ENCODE measurements at places on chromosomes 7 and 10.

DNA sequence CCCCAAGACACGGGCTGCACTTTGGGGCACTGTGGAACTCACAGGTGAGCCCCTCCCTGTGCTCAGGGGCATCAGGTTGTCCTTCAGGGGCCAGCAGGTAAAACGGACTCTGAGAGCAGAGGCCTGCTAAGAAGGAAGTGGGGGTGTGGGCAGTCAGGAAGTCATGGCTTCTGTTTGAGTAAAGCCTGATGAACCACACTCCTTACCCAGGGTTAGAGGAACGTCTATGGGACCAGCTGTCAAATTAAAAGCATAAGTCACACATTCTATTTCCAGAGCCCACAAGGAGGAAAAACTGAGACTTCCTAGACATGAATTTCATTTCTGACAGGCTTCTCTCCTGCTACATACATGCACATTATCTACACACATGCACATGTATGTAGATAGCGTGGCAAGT is 616.4 kb downstream of the SDK1 start:
- no peak for DNase-seq

GRCh38 chr10:92291921-92292845 is 1.2 kb downstream of the MARCHF5 start:
- peak; percentile 21 for DNase-seq

DNA sequence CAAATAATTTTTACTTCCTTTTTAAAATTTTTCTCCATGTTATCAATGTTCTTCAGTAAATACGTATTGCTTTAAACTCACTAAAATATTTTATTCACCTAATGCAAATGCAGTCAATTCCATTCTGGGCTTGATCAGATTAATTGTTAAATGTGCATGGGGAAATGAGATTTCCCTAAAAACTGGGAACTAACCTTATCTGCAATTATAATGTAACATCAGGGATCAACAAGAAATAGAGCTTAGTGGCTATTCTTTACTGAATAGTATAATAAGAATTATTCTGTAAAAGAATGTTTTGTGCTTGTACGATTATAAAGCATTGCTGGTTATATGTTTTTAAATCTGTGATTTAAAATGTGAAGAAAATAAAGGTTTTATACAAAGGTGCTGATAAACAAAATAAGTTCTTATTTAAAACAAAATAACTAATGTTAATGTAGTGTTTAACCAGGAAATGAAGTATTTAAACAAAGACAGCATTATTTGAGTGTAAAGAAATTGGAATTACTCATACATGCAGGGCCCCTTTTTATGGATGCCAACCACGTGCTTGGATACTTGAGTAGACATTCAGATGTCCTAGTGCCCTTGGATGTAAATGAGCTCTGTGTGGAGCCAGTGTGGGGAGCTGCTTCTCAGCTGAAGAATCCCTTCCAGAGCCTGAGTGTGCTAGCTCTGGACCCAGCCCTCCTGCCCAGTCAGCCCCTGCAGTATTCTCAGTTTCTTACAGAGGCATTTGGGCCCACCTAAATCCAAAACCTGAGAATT is 84.2 kb downstream of the REEP3 start:
- no peak for DNase-seq

DNA sequence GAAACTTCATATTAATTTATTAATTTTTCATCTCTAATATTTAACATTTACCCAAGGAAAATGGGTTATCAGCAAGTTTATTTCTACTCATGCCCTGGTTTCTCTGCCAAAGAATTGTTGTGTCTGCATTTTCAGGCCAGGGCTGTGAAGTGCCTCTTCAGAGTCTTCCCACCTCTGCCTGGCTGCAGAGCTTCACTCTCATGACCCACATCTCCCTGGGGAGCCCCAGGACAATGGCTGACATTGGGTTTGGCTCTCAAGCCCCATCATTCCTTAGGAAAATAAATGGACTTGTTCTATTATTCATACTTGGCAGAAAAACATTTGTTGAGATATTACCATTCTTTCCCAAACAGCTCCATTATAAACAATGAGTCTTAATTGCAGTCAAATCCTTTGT is 30.3 kb downstream of the CACNA2D1 start:
- no peak for DNase-seq

GRCh38 chr7:100360135-100360854 is 2.4 kb downstream of the PILRB start:
- DNase-seq = no peak

- DNase-seq = no peak
These were observed 8.0 kb downstream of the CDK13 start for GRCh38 chr7:39958038-39958437.

DNA sequence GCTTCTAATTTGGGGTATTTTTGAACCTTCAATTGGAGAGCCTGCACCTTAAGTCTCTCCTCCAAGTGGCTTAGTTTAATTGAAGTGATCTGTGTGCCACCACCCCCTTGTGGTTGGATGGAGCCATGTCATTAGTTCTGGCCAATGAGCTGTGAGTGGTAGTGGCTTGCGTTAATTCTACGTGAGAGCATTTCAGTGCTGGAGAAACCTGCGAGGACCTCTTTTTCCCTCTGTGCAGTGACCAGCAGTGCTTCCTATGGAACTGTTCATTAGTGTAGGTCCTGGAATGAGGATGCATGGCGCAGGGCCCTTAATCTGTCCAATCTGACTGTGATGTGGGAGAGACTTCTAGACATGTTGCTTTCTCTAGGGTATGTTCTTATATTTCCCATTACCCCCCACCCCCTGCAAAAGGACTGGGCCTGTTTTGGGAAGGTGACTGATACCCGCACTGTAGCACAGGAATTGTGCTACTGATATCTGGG is 3.8 kb downstream of the HILPDA start:
- peak; percentile 29 for DNase-seq

DNA sequence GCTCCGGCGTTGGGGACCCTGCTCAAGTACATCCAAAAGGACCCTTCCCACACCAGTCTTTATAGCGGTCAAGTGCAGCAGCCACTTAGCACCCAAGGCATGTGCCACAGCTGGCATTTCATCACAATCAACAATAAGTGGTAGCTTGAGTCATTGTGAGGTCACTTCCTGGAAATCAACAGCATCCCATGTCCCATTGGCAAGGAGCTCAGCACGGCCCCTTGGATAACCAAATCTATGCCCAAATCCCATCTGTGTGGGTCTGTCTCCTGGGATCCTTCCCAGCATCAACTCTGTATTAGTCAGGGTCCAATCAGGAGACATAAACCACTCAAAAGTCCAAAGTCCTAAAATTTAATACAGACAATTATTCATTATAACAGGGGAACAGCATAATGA is 27.1 kb downstream of the MDH2 start:
- DNase-seq = no peak

DNA sequence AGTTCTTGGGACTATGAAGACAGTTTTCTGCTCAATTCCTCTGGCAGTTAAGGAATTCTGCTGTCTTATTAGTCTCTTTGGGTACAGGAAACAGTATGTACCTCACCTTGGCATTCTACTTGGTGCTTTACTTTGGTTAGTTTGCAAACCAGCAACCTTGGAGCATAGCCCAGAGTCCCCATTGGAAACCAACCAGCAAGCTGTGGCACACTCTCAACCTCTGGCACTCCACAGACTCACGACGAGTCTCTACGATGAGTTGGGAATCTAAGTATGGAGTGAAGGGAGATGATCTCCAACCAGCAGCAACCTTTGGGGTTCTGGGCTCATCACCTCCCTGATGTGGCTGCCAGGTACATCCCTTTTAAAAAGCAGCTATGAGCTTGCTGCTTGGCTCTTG is 43.8 kb downstream of the TPK1 start:
- DNase-seq = no peak

DNA sequence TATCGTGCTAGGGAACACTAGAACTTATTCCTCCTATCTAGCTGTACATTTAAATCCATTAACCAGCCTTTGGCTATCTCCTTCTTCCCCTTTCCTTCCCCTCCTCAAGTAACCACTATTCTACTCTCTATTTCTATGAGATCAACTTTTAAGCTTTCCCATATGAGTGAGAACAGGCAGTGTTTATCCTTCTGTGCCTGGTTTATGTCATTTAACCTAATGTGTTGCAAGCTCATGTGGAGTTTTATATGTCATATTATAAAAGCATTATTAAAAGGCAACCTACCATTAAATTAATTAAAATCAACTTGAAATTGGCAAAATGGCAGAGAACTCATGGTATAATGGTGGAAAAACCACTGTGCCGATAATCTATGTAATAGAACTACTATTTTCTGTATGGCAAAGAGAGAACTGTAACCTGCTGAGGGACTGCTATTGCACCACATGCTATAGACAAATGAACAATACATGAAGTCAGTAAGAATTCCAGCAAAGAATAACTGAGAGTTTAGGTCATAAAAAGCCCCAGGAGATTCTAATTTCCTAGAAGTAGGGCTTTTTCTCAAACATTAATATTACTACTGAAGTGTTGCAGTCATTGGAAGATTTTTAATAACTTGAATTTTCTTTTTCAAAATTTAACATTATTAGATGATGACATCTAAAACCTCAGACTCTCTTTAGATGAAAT is 81.8 kb downstream of the LRRN3 start:
- no peak for DNase-seq

DNA sequence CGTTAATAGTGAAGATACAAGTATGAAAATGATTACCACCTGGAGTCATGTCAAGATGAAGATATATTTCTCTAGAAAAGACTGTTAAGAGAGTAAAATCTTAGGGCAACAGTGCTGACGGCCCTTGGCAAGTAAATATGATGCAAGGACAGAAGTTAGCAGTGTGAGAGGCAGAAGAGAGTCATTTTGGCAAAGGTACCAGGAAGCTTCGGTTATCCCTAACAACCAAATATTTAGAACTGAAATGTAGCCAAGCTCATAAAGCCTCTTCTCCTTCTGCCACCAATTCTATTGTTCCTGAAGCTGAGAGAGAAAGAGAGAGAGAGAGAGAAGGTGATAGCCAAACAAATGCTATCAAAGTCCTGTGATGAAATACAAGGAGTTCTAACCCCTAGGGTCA is 109.6 kb downstream of the MACC1 start:
- peak; percentile 42 for DNase-seq

GRCh38 chr7:54898659-54899340 is 120.0 kb upstream of the EGFR start:
- DNase-seq = no peak

- no peak for DNase-seq
These were observed 121.9 kb downstream of the MAD1L1 start for GRCh38 chr7:2110610-2111396.

DNA sequence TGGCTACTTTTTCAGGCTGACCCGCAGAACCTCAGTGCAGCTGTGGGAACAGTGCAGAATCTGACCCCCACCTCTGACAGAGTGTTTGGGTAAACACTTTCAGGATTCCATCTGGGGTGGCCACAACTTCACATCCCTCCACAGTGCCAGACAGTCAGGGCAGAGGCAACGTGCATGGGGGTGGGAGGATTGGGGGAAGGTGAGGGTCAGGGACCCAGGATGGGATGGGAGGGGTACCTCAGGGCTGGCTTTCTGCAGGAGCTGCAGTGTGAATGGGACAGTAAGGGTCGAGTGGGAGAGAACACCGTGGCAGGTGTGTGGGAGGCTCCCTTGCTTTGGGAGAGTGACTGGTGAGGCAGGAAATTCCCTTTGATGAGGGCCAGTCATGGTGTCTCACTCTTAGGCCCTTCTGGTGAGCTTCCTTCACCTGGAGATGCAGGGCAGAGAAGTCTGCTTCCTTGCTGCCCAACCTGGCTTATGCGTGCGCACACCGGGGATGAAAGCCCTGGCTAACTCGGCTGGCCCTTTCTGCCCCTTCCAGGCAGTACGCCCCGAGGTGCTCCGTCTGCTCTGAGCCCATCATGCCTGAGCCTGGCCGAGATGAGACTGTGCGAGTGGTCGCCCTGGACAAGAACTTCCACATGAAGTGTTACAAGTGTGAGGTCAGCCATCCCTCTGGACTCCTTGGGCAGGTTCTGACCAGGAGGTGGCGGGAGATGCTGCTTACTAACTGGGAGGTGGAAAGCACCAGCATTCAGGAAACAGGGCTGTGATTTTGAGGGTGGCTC is 8.4 kb downstream of the ZYX start:
- DNase-seq = no peak

DNA sequence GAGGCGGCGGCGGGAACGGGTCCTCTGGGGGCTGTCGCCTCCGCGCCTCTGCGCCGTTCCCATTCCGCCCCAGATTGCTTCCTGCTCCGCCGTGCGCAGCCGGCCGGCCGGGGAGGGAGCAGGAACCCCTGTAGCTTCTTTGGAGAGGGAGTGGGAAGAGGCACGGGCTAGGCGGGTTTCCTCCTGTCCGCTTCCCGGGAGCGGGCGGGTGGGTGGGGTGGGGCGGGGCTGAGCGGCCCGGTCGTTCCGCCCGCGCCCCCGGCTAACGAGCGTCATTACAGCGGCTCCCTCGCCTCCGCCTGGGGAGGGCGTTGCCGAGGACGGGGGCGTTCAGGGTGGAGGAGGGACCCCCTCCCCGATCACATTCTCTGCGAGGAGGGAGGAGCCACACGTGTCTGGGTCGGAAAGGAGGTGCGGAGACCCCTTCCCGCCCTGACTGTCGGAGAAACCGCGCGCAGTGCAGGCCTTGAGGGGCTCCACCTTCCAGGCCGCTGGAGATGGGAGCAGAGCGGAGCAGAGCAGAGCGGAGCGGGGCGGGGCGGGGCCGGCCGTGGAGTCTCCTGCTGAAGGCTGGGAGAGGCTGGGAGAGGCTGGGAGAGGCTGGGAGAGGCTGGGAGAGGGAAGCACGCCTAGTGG is 39.7 kb downstream of the AGAP3 start:
- DNase-seq = no peak

- DNase-seq = no peak
These were observed 84.3 kb downstream of the ELFN1 start for GRCh38 chr7:1754345-1754908.

DNA sequence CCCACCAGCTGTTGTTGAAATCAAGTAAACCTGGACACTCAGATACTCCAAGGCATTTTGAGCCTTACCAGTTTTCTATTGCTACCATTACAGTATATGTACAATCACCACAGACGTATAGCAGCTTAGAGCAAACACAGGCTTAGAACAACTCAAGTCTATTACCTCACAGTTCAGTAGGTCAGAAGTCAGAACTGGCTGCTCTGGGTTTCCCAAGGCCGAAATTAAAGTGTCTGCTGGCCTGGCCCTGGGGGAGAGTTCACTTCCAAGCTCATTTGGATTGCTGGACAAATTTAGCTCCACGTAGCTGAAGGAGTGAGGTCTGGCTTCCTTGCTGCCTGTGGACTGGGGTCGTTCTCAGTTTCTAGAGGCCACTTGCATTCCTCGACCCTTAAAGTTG is 260.1 kb upstream of the LRRN3 start:
- DNase-seq = no peak

DNA sequence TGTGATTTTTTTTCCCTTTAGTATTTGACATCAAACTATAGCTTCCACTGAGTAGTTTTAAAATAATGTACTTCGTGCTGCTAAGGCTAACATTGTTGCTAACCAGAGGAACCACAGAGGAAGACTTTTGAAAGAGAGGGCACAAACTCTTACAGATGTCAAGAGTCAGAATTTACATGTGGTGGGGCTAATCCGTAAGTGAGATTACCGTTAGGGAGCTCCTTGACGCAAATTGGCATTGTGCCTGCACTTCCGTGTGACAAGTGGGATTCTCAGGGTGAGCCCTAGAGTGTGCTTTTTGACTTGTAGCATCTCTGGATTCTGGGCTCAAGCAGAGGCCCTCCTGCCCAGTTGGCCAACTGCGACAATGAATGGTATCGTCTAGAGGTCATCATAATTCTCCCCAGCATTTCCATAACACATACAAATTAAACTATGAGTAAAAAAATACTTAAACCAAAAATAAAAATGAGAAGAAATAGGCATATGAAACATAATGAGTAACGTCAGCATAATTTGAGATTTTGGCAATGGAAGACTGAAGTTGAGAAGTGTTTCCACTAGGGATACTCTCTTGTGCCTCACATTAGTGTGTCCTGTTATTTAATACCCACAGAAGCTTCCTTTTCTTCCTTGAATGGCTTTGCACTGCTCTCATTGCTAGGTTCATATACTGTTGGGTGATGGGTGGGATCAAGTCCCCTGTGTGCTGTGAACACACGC is 164.0 kb downstream of the SDK1 start:
- no peak for DNase-seq
